CD4-positive, alpha-beta memory T cell (primary cell): ENCODE measurements at places on chromosomes 12 and 14.

DNA sequence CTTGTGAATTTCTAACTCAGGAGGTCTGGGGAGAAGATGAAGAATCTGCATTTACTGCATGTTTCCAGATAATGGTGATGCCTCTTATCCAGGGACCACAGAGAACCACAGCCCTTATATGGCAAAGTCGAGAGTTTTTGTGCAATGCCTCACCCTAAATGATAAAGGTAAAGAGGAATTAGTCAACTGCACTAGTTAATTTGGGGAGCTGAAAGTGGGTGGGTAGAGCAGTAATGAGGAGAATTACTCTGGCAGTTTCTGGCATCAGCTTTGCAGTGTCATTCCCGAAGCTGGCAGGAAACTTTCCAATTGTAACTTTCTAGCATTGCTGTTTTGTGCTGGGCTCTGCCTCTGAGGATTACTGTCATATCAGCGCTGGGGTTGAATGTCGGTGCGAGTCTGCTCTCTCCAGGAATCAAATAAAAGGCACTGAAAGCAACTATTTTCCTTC, 10.3 kb downstream of the EGLN3 start:
- DNase-seq, result no peak

- no peak for DNase-seq
Measured at GRCh38 chr14:24535737-24536136, 27.7 kb upstream of the CMA1 start.

DNA sequence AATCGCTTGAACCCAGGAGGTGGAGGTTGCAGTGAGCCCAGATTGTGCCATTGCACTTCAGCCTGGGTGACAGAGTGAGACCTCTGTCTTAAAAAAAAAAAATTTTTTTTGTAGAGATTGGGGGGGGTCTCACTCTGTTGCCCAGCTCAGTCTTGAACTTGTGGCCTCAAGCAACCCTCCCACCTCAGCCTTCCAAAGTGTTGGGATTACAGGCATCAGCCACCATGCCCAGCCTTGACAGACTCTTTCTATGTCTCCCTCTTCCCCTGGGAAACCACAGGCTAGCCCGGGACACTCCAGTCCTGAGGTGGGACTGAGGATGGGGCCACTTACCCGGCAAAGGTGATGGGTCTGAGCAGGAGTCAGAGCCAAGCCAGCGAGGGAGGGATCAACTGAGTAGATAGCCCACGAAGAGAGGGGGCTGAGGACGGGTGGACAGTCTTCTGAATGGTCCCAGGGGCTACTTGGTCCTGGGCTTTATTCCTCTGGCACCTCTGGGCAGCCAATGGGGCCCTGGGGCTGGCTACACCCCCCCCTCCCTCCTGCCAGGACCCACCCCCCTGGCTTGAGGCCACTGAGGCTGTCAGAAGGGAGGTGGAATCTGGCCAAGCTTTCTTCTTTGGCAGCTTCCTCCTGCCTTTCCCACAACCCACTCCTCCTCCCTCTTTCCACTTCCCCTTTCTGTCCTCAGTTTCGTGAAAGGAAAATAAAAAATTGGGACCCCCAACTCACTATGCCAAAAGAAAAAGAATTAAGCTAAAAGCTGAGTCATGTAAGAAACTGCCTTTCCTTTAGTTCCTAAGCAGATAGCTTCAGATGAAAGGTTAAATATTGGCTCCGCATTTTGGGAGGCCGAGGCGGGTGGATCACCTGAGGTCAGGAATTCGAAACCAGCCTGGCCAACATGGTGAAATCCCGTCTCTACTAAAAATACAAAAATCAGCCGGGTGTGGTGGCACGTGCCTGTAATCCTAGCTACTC, at the start of gene SDS:
Gene SDS, minus strand, starts transcription at position 453 of the 981 bp plus-strand sequence. CDS start 4,179 bp downstream, outside the sequence.
- DNase-seq, result no peak

GRCh38 chr14:26429205-26429604, 168.6 kb downstream of the NOVA1 start:
- no peak for DNase-seq

DNA sequence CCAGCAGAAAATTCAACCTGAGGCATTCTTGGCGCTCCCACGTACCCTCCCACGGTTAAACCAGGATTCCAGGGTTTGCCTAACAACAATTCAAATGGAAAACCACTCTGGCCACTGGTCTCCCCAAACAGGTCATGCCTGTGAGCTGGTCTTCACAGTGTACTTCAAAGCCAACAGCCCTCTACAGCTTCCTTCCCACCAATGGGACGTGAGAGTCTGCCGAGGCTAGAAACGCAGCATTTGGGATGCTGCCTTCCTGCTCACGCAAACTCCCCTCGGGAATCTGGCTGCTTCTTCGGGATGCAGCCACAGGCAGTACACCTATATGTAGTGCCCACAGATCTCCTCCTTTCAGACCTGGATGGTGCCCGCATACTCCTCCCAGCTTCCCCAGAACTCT, 149.1 kb downstream of the KLHL28 start:
- no peak for DNase-seq

- DNase-seq, result peak; percentile 33
Measured at GRCh38 chr14:105929327-105930081, 403.1 kb downstream of the TMEM121 start.

DNA sequence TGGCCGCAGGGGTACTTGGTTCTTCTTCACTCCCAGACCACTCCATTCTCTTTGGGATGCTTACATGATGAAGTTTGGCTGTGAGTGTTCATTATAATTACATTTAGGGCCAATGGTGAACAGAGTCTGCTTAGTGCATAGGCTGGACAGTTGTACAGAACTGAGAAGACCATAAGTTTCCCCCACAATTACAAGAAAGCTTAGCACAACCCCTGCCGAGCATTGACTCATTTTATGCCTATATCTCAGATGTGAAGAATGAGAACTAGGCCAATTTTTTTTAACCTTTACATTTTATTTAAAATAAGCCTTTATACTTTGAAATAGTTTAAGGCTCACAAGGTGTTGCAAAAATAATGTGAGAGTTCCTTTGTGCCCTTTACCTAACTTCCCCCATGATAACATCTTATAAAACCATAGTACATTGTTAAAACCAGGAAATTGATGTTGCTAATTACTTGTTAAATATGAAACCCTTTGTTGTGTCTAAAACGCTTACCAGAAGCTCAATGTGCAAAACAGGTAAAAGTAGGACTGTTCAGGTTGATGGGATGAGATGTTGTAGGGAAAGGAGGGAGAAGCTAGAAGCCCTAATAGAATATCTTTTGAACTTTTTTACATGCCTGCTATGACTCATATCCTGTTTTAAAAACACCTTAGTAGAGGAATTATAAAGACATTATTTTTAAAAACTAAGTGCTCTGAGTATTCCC, 47.2 kb downstream of the ALDH1L2 start:
- peak; percentile 26 for DNase-seq

DNA sequence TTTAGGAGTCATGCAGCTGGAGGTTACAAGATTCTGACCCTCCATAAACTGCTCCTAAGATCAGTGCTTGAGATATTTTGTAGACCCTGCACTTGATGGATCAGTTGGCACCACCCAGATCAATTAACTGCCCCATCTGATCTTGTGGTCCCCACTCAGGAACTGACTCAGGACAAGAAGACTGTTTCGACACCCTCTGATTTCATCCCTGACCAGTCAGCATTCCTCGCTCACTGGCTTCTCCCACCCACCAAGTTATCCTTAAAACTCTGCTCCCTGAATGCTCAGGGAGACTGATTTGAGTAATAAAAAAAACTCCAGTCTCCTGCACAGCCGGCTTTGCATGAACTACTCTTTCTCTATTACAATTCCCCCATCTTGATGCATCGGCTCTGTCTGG, 360.2 kb downstream of the GALC start:
- no peak for DNase-seq

GRCh38 chr14:105414456-105415371, 4.9 kb upstream of the MTA1 start:
- peak; percentile 65 for DNase-seq

DNA sequence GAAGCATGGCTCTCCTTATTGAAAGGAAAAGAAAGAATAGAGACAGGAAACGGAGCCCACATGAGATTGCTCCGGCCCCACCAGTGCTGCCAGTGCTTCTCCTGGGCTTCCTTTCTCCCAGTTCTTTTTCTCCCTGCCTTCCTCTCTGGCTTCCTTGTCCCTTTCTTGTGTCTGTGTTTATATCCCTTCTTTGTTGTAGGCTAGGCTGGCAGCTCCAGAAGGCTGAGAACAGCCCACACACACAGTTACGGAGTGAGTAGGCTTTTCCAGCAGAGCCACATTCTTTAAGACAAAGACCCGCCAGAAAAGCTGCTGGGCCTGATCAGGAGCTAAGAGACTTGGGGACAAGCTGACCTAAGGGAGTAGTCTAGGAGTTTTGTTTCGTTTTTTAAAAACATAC, 13.0 kb downstream of the CIPC start:
- no peak for DNase-seq

GRCh38 chr14:100979780-100980179, 76.3 kb upstream of the RTL1 start:
- DNase-seq, result no peak

GRCh38 chr14:89881839-89882238, 72.7 kb downstream of the EFCAB11 start:
- DNase-seq, result no peak

- DNase-seq, result no peak
Measured at GRCh38 chr12:104975587-104976343, 10.4 kb upstream of the NOPCHAP1 start.

DNA sequence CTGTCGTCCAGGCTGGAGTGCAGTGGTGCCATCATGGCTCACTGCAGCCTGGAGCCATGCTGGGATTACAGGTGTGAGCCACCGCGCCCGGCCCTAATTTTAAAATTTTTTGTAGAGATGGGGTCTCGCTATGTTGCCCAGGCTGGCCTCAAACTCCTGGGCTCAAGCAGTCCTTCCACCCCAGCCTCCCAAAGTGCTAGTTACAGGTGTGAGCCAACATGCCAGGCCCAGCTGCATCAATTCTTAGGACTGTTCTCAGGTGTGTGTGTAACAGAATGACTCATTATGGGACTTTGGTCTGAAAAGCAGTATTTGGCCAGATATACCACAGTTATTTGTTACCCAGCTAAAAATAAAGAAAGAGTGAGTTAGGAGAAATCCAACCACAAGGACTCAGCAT, 17.4 kb downstream of the LETMD1 start:
- no peak for DNase-seq

DNA sequence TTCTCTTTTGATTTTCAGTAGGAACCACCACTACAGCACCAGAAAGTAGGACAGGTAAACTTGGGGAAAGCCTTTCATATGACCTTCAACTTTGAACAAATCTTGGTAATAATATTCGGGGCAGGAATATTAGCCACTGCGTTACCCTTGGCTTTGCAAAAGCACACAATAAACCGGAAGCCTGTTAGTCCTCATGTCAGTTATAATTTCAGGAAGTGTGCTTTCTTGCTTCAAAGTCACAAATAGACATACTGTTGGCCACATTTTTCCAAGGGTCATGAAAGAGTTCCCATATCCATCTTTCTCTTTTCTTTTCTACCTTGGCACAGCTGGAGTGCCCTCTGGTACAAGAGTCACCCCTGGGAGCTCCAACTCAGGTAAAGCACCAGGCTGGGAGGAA, 167.2 kb upstream of the CNTN1 start:
- no peak for DNase-seq

- no peak for DNase-seq
Measured at GRCh38 chr14:68331991-68332390, 460.9 kb downstream of the ZFP36L1 start.

DNA sequence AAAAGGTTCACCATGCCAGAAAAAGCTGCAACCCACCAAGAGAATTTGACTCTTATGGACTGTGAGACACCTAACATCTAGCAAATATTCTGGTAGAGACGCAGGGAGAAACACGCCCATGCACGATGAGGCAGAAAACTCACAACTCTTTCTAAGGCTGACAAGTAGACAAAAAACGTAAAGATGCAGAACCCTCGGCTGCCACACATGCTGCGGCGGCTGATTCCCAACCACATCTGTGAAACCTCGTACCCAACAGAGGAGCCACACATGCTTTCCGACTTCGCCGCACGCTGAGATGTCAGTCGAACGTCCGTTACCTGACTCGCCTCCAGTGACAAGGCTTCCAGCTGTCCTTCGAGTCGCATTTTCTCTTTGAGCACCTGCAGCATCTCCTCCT, 21.8 kb downstream of the GOLGA3 start:
- no peak for DNase-seq

DNA sequence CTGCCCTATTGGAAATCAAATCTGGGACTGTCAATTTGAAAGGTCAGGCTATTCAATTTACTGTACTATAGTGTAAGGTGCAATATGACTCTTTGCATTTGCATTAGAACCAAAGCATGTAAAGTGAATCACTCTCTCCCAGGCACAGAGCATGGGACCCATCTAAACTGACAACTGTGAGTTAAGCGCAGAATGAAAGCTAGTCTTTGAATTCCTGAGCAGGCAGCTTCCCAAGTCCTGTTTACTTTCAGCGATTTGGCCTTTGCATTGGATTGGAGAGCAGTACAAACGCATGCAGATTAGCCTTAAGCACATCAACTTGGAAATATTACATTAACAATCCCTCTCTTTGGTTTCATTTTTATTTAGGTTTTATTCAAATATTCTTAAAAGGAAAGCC, 74.6 kb downstream of the RERG start:
- no peak for DNase-seq

DNA sequence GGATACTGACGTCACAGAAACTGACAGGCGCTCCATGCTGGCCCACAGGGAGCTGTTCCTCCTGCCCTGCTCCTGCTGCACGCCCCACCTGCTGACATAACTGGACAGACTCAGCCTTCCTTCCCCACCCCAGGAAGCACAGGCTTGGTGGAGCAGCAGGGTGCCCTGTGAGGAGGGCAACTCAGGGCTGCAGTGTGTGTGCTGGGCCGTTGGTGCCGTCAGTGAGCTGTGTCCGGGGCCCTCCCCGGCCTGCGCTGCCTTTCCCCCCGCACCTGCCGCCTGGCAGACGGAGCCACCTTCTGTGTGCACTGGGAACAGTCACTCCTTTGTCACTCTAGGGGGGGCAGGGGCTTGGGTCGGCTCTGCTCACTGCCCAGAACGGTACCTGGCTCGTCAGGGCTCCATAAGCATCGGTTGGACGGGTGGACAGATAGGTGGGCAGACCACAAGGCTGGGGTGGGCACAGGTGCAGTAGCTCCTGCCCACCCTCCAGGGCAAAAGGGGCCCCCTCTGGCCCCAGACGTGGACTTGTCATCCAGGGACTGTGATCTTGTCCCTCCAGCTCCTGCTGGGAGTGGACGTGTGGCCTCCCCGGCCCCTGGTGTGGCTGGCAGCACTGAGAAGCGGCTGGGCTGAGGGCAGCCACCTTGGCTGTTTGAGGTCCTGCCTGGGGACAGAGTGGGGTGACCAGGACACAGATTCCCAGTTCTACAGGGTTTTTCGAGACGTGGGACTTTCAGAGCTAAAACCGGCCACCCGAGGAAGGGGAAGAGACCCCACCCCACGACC, 32.8 kb downstream of the FBRSL1 start:
- DNase-seq, result no peak

- DNase-seq, result no peak
Measured at GRCh38 chr14:102693006-102693755, 84.1 kb upstream of the TRAF3 start.

GRCh38 chr12:70798016-70798783, 122.3 kb downstream of the PTPRR start:
- no peak for DNase-seq

- no peak for DNase-seq
Measured at GRCh38 chr12:54195737-54196347, 7.1 kb upstream of the SMUG1 start.

GRCh38 chr12:68447797-68448260, 115.7 kb upstream of the MDM1 start:
- no peak for DNase-seq

GRCh38 chr12:71599210-71599609, 64.4 kb downstream of the ZFC3H1 start:
- no peak for DNase-seq
